ENCODE measurements at places on chromosomes 12 and 14. TPM values are rescaled to one million over a fixed set of nuclear protein-coding genes. Genes with fewer than 3 reads are reported as not detected.

Gene C14orf39
- 0.24 TPM for total RNA-seq

Gene GLS2
- total RNA-seq = 0.58 TPM

Gene GALNT16
- 1.3 TPM for total RNA-seq

Gene B4GALNT3
- 0.44 TPM for total RNA-seq

Gene TMEM179
- 0.53 TPM for total RNA-seq

Gene OR9K2
- total RNA-seq = not detected

Gene PIK3C2G
- total RNA-seq = not detected

Gene CAPZA3
- not detected for total RNA-seq

Gene RAPGEF3
- 24.4 TPM for total RNA-seq

Gene IAPP
- not detected for total RNA-seq

Gene OR6C75
- not detected for total RNA-seq

Gene TAS2R8
- total RNA-seq = not detected

Gene SMCO3
- 0.12 TPM for total RNA-seq

Gene PPTC7
- 11.4 TPM for total RNA-seq
